Stimulated activated CD4-positive, alpha-beta T cell treated with anti-CD3 and anti-CD28 coated beads, Interleukin-12 subunit alpha, Interleukin-12 subunit beta, amount 100 ng/mL, for 4 hours (primary cell): ENCODE measurements at places on chromosomes 3 and 15.

DNA sequence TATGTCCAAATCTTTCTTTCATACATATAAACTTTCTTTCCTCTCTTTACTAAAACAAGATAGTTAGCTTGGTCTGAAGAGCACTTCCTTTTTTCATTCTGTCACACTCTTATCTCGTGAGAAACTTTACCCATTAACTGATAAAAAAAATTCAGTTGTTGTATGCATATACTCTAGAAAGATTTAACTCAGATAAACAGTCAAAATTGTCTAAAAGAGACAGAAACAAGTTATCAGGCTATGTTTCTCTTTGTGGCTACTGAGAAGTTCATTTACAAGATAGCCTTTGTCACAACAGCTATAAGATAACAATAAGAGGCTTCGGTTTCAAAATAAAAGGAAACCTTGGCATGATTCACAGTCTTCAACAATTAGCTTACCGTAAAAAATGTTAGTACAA lies 235.7 kb upstream of the ATP10A start:
- no peak for DNase-seq

GRCh38 chr3:113008117-113008516 lies 17.3 kb downstream of the GTPBP8 start:
- DNase-seq: no peak

DNA sequence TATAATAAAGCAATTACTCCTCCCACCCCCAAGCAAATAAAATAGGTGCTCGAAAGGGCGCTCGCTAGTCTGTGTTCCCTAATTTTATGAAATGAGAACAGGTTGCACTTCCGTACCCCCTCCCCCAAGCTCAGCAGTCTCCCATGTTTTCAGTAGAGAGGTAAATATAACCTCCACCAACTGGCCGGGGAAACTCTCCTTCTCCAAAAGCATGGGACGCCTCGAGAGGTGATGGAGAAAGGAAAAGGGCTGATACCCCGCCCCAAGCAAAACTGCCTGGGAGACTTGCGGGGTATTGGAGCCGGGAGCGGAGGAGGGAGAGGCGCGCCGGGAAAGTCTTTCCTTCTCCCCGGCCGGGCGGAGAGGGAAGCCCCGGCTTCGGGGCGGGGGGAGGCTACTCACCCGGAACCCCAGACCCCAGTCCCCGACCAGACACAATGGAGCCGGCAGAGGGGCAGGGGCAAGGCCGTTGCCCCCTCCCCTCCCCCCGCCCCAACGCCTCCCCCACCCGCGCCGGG lies 605 bp downstream of the DCUN1D1 start:
- no peak for DNase-seq

- DNase-seq: no peak
Observed at GRCh38 chr3:157069406-157069805, 90.5 kb downstream of the CCNL1 start.

GRCh38 chr3:9009976-9010545 lies 46.8 kb upstream of the RAD18 start:
- DNase-seq: no peak

DNA sequence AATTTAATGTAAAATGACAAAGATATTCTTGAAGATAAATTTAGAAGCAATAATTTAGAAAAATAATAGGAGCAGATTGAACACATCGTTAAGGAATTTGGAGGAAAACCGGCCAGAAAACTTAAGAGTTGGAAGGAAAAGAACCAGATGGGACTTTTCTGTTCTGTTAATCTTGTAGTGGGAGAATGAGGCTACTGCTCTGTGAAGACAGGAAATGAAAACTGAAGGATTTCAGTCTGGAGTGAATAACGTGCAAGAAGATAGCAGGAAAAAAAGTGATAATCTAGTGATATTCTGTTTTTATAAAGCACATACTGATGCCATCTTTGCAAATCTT lies 74.2 kb downstream of the DPPA2 start:
- no peak for DNase-seq

DNA sequence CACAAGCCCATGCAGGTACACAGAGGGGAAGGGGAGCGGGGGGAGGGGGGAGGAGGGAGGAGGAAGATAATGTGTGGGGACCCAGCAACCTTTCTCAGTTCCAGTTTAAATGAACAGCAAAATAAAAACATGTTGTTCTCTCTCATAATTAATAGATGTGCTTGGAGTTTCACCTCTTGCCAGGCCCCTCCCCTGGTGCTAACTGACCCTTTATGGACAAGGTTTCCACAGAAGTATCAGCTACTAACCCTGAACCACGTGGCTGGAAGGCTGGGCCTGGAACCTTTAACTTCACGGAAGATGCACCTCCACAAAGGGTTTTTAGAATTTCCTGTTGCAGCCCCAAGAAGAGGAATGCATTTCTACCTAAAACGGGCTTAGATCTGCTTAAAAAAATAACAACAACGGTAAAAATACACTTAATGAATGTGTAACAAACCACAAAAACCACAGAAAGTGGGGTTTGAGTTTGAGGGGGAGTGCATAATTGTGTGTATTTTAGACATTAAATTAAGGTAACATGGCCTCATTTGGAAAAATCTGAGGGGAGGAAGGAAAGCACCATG lies 14.8 kb upstream of the SMAD3 start:
- no peak for DNase-seq

DNA sequence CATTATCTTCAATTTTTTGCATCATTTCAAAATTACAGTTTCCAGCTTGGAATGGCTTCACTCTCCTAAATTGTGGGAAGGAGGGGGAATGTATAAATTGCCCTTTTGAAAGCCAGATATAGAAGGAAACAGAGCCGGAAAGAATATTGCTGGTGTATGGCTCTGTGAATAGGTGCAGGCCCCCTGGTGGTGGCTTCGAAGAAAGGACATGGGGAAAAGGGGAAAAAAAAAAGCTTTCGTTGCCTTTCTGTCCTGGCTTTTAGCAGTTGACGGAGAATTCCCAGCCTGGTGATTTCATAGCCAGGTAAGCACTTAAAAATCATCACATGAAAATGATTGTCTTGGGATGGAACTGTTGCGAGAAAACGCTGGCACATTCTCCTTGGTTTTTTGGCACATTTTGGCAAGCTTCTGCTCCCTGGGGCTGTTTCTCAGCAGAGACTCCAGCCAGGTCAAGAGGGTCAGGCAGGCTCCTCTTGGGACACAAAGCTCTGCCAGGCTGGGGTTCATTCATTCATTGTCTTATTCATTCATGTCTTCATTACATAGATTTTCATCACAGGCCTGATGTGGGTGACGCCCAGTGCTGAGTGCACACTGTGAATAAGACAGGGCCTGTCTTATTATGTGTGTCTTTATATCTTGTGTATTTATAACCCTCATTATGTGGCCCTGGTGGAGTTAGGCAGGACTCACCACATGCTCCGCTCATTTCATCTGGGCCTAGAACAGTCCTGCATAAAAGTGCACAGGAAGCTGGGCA lies 300.0 kb upstream of the TPM1 start:
- peak; percentile 28 for DNase-seq

- no peak for DNase-seq
Observed at GRCh38 chr15:81882504-81882903, 163.3 kb downstream of the MEX3B start.

- DNase-seq: no peak
Observed at GRCh38 chr3:9715764-9716437, 12.3 kb downstream of the CPNE9 start.

- DNase-seq: no peak
Observed at GRCh38 chr3:146464005-146464595, 5.3 kb downstream of the PLSCR2 start.

- no peak for DNase-seq
Observed at GRCh38 chr15:97598353-97598798, 362.1 kb upstream of the ARRDC4 start.

GRCh38 chr3:59692117-59692516 lies 642.3 kb upstream of the CFAP20DC start:
- no peak for DNase-seq

DNA sequence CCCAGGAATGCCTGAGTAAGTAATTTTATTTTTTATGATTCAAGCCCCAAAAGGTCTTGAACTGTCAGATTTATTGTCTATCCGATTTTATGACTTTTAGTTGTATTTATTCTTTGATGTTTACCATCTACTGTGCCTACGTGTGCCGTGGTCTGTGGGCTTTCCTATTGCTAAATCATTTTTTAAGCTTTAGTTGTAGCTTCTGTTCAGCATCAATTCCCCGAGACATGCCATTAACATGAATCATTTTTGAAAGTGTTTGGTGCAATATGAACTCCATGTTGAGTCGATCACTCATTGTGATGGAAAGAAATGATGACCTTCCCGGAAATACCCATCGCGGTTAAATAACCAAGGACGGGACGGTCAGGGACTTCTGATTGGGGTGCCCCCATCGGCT lies 268.7 kb upstream of the THRB start:
- DNase-seq: no peak

DNA sequence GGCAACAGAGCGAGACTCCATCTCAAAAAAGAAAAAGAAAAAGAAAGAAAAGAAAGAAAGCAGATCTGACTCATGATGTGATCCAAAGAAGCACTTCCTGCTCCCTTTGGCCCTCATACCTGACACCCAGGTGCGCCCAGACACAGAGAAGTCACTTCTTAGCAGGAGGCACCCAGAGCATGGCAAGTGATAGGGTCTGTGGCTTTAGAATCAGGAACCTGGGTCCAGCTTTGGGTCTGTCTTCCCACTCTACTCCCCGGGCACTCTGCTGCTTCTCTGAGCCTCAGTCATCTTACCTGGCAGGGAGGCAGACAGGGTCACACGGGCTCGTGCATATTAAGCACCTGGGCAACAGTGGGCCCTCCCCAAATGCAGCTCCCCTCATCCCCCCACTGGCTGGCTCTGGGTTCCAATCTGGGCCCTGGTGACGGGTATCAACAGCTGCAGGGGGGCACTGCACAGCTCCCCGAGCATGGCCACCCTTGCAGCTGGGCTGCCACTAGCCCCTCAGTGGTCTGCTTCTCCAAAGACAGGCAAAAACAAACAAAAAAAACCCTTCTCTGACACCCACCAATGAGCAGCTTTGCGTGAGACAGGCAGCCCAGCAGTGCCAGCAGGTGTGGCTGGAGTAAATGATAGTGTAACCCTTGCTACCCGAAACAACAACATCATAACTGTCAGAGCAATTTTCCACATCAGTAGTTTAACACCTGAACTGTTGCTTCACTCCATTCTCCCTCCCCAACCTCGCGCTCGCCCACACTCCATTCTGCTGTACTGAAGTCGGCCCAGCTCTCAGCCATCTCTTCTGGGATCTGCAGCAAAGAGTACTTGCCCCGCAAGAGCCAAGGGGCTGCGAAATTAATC lies 99.8 kb downstream of the MEGF11 start:
- DNase-seq: no peak
